Stimulated activated CD8-positive, alpha-beta memory T cell treated with anti-CD3 and anti-CD28 coated beads, Interleukin-4, amount 100 ng/mL, for 1 hour (primary cell): ENCODE measurements at places on chromosomes 4 and X.

DNA sequence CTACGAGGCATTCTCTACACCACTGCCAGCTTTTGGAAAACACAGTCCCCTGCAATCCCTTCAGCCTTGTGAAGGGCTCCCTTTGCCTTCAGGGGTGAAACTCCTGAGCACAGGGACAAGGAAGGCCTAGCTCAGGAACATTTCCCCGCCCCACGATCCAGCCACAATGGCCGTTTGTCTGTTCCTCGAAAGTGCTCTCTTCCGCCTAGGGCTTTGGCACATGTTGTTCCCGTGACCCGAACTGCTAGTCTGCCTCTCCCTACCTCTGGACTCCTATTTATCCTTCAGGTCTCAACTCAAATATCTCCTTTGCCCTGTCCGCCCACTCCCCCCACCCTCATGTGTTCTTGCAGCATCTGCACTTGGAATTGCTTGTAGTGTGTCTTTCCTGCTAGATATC, 12.1 kb downstream of the FGD1 start:
- no peak for DNase-seq

GRCh38 chr4:10535912-10536311, 78.7 kb upstream of the ZNF518B start:
- no peak for DNase-seq

GRCh38 chr4:74044677-74045076, 6.2 kb upstream of the CXCL3 start:
- DNase-seq: no peak

DNA sequence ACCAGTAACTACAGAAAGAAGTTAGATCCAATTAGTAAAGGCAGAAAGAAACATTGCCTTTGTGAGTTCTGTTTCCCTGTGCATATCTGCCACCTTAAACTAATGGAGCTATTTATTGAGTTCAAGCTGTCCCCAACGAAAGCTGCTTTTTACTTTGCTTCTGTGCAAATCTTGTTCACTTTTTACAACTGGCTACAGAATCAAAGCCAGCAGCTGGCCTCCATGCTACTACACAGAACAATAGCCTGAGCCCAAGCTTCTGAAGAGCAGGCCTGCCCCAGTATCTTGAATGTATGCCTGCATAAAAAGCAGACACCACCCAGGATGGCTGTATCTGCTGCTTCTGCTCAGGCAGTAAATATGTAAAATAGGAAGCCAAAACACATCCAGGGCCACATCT, 28.1 kb downstream of the ANK2 start:
- DNase-seq: no peak

DNA sequence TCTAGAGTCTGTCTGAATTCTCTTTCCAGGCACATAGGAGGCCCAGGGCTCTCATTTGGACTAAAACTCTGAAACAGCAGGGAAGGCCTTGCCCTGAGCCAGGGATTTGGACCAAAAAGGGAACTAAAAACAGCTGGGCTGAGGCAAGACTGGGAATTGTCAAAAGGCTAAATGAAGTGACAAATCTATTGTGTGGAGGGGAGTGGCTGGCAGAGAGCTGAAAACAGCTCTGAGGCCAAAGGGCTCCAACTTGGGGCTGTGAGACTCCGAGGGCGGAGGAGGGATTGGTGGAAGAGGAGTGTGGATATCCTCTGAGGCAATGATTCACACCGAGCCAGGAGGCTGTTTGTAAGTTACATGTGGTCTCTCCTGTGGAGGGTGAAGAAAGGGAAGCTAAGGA, 63.2 kb downstream of the PHEX start:
- no peak for DNase-seq

DNA sequence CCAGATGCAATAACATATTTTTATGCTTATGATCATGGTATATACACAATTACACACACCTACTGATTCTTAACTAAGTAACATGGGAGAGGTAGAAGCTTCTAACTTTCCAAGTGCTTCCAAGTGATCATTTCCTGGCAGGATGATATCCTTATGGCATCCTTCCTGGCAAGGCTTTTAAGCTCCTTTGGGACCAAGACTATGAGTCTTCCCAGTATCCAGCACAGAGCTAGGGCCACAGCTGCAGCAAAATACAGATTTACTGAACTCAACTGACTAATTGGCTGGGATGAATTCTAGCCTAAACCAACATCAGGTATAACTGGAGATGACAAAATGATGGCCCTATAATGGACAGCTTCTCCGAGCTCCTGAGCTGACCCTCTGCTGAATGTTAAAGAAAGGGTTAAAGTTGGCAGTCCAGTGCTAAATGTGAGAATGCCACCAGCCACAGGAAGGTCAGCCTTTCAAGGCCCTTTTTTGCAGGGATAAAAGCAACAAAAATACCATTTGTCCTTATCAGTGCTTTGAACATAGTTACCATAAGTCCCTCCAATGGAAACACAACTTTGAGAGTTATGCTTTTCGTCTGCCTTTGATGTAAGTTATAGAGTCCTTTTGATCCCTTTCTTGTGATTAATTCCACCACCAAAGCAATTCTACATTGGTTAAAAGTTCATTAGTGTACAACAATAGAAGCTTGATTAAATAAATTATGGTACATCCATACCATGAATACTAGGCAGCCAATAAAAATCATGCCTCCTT, 73.4 kb downstream of the MGST2 start:
- DNase-seq: no peak

DNA sequence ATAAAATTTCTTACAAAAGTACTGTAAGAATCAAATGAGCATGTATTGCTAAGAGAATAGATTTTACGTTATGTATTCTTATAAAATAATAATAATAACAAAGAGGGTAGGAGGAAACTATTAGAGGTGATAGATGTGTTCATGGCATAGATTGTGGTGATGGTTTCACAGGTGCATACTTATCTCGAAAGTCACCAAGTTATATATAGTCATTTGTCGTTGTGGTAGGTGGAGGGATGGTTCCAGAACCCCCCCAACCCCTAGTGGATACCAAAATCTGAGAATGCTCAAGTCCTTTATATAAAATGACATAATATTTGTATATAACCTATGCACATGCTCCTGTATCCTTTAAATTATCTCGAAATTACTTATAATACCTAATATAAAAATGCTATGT, 36.7 kb upstream of the H2AZ1 start:
- no peak for DNase-seq

- DNase-seq: no peak
These were observed 216.4 kb upstream of the TET2 start for GRCh38 chr4:104930298-104930697.

DNA sequence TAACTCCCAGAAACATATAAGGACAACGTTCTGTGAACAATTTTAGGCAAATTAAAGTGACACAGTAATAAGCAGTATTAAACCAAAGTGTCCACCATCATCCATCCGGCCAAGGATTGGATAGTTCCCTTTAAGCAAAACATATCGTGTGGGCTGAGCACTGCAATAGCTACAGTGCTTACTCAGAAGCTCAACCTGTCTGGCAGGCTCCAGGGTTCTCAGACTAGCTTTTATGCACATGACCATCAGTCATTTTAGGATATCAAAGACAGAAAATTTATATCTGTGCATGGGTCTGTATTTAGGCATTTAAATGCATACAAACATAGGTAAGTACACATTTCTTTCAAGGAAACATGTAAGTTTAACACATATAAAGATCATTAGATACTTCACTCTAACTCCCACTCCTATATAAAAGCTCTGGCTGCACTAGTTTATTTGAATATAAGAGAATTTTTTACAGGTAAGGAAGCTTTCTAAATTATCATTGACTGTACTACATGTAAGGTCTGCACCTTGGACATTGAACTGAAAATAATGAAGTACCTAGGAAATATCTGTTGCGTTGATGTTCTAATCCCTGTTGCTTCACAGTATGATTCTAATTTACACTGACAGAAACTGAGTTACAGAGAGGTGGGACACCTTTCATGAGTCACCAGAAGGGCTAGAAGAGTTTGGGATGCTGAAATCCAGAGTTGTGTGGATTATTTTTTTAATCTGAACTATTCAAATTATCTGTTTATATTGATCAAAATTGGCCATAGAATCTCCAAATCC, 67.6 kb downstream of the ELOVL6 start:
- DNase-seq: no peak

DNA sequence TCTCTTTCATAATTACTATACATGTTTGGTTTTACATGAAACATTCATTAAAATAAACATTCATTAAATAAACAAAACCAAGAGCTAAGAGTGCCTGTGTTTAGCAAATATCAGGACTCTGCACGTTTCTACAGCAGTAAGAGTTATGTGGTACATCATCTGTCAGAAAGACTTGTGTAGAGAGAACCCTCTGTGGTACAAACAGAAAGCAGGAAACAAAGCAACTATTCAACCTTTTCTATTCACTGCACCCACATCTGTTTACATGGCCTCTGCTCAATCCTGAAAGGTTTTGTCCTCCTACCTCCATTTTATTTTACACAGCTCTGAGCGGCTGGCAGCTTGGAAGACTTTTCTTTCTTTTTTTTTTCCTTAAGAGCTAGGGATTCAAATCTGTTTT, 90.7 kb upstream of the PCDH18 start:
- DNase-seq: no peak

DNA sequence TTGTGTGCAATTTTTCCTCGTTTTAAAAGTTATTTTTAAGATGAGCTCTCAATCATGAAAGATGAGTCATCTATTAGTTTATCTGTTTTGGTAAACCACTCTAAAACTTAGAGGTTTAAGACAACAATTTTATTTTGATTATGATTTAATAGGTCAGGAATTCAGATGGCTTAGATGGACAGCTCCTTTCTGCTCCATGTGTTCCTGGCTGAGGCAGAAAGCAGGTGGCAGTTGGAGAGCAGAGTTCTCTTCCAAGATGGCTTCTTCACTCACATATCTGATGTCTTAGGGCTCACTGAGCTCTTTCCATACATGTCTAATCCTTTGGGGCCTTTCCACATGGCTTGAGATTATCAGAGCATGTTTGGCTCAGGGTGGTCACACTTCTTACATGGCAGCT, 48.3 kb upstream of the GRPR start:
- no peak for DNase-seq

GRCh38 chrX:151536571-151536970, 26.9 kb upstream of the PASD1 start:
- no peak for DNase-seq

DNA sequence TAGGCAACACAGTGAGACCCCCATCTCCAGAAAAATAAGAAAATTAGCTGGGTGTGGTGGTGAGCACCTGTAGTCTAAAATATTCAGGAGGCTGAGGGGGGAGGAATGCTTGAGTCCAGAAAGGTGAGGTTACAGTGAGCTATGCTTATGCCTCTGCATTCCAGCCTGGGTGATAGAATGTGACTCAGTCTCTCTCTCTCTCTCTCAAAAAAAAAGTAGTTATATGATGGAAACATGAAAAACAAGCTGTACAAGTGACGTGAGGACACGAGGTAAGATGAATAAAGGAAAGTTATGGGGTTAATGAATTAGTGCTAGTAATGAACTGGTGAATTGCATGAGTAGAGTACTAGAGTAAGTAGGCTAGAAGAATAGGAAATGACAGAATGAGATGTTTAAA, 21.8 kb upstream of the CAMK2D start:
- DNase-seq: no peak

- DNase-seq: no peak
These were observed 26.6 kb upstream of the LGI2 start for GRCh38 chr4:25057299-25057698.

DNA sequence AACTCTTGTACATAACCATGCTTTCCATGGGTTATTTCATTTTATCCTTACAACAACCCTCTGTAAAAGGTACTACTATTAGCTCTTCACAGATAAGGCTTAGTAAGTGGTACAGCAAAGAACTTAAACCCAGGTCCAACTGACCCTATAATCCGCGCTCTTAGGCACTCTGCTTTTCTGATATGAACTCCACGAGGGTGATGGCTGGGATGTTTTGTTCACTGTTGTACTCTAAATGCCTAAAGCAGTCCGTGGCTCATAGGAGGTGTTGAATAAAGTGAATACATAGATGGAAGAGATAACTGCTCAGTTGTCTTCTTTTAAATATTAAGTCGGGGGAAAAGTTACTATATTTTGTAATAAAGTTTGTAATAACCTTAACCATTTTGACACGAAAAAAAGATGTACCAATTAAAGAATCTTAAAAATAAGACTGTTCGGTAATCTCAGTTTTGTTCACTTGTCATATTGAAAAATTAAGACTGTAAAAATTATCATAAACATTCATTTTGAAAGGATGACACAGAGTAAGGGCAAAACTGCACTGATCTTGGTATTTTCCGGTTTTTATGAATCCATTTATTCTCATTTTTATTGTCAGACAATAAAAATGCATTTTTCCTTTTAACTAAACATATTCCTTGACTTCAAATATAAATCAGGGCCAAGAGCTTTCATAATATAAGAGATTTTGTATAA, 166.5 kb downstream of the FBXW7 start:
- no peak for DNase-seq

DNA sequence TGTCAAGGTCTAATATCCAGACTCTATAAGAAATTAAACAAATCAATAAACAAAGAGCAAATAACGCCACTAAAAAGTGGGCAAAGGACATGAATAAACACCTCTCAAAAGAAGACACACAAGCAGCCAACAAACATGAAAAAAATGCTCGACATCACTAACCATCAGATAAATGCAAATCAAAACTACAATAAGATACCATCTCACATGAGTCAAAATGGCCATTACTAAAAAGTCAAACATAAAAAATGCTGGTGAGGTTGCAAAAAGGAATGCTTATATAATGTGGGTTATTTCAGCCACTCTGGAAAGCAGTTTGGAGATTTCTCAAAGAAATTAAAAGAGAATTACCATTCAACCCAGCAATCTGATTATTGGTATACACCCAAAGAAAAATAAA, 481.1 kb downstream of the STPG2 start:
- no peak for DNase-seq
